Neuronal stem cell (in vitro differentiated cells): ENCODE measurements at places on chromosomes 13 and 19.

- no peak for DNase-seq
- H3K4me3 ChIP-seq = no peak overlapping the region
- no peaks in the 10 kb centered on the region for H3K4me1 ChIP-seq
- H3K27ac ChIP-seq = no peak overlapping the region
- no peaks in the 10 kb centered on the region for H3K36me3 ChIP-seq
- no peaks in the 10 kb centered on the region for H3K27me3 ChIP-seq
Observed at GRCh38 chr19:3075605-3076431, 13.5 kb upstream of the TLE5 start.

- H3K36me3 ChIP-seq = peaks cover 17% of the 10 kb centered on the region
- no peak overlapping the region for H3K27ac ChIP-seq
- no peaks in the 10 kb centered on the region for H3K27me3 ChIP-seq
- no peak overlapping the region for H3K4me3 ChIP-seq
- DNase-seq = no peak
- peaks cover 9% of the 10 kb centered on the region for H3K4me1 ChIP-seq
Observed at GRCh38 chr19:41409288-41409687, 11.7 kb downstream of the BCKDHA start.

DNA sequence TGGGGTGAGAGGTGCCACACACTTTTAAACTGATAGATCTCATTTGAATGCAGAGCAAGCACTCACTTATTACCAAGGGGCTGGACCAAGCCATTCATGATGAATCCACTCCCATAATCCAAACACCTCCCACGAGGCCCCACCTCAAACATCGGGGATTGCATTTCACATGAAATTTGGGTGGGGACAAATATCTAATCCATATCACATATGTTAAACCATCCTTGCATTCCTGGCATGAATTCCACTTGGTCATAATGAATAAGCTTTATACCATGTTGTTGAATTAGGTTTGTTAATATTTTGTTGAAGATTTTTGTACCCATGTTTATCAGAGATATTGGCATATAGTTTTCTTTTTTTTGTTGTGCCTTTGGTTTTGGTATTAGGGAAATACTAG lies 1198.7 kb upstream of the ATXN8OS start:
- no peak for DNase-seq
- no peaks in the 10 kb centered on the region for H3K4me1 ChIP-seq
- H3K27ac ChIP-seq = no peak overlapping the region

- H3K36me3 ChIP-seq = no peaks in the 10 kb centered on the region
- no peaks in the 10 kb centered on the region for H3K4me1 ChIP-seq
- H3K27me3 ChIP-seq = peaks cover 3% of the 10 kb centered on the region
- no peak overlapping the region for H3K4me3 ChIP-seq
- DNase-seq = no peak
- peak overlapping the region; percentile 46 for H3K27ac ChIP-seq
Observed at GRCh38 chr19:14505488-14506239, 9.7 kb upstream of the GIPC1 start.

DNA sequence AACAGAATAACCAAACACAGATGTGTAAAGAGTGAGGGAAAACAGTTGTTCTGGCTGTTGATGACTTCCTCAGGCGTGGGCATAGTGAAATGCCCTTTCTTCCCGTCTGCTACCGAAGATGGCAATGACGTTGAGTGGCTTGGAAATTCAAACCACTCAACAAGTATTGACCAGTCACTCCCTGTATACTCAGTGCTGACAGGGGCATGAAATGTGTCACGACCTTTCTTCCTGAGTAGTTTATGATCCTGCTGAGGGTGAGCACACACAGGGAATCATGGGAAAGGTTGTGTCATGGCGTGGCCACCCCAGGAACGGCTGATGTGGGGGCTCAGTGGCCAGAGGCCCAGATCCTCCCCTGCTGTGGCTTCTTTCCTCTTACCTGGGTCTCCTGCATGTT lies 87.8 kb upstream of the C1QTNF9B start:
- H3K27ac ChIP-seq = no peak overlapping the region
- H3K4me3 ChIP-seq = no peak overlapping the region
- no peak for DNase-seq
- peaks cover 2% of the 10 kb centered on the region for H3K36me3 ChIP-seq

DNA sequence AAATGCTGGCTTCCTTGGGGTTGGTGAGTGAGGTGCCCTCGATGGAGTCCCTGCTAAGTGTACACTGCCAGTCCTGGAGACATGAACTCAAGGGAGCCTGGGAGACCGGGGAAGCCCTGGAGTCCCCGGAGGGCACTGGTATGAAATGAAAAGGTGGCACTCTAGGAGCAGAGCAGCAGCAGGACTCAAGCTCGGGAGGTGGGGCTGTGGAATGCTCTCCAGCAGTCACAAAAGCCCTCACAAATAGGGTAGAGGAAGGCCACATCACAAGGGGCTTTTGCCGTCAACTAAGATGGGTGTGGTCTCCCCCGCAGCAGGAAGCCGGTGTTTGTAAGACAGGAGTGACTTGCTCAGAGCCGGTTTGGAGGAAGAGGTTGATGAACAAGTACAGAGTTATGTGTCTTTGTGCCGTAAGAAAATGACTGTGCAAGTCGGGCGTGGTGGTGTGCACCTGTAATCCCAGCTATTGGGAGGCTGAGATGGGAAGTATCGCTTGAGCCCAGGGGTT lies 19.3 kb downstream of the CCNE1 start:
- no peaks in the 10 kb centered on the region for H3K27me3 ChIP-seq
- H3K27ac ChIP-seq = no peak overlapping the region
- no peaks in the 10 kb centered on the region for H3K4me1 ChIP-seq
- H3K4me3 ChIP-seq = no peak overlapping the region
- no peaks in the 10 kb centered on the region for H3K36me3 ChIP-seq

GRCh38 chr13:35817642-35818607 lies 313.3 kb downstream of the DCLK1 start:
- H3K36me3 ChIP-seq = no peaks in the 10 kb centered on the region
- H3K4me1 ChIP-seq = peaks cover 5% of the 10 kb centered on the region
- H3K4me3 ChIP-seq = no peak overlapping the region
- DNase-seq = no peak
- H3K27me3 ChIP-seq = no peaks in the 10 kb centered on the region

- no peaks in the 10 kb centered on the region for H3K27me3 ChIP-seq
- DNase-seq = no peak
- peaks cover 63% of the 10 kb centered on the region for H3K36me3 ChIP-seq
- H3K4me3 ChIP-seq = no peak overlapping the region
Observed at GRCh38 chr19:42230571-42230970, 10.5 kb downstream of the ZNF526 start.

- H3K36me3 ChIP-seq = no peaks in the 10 kb centered on the region
- peak within 1 kb of the TSS; percentile 73 for H3K27ac ChIP-seq
- DNase-seq = peak; percentile 89
- peaks cover 4% of the 10 kb centered on the region for H3K4me1 ChIP-seq
Observed at GRCh38 chr19:18683109-18683957, at the start of gene CRTC1. TSS of gene CRTC1 (plus strand) at chr19:18683680. CDS start at chr19:18683703, 23 bp downstream.

GRCh38 chr13:20148501-20149183 lies 12.2 kb downstream of the GJA3 start:
- H3K27ac ChIP-seq = no peak overlapping the region
- no peak overlapping the region for H3K4me3 ChIP-seq
- no peaks in the 10 kb centered on the region for H3K36me3 ChIP-seq
- H3K4me1 ChIP-seq = no peaks in the 10 kb centered on the region
- no peak for DNase-seq
